ENCODE measurements at places on chromosomes 11 and 22.
A peak's percentile ranks its signal among the peaks of the same experiment; 100 is the strongest.

GRCh38 chr22:41324821-41325528, 23.6 kb downstream of the ZC3H7B start:
- no peak overlapping the region for H3K27ac ChIP-seq
- DNase-seq: no peak
- H3K4me1 ChIP-seq: no peaks in the 10 kb centered on the region
- H3K36me3 ChIP-seq: peaks cover 28% of the 10 kb centered on the region

GRCh38 chr11:34135439-34135838, 30.0 kb downstream of the NAT10 start:
- peaks cover 93% of the 10 kb centered on the region for H3K36me3 ChIP-seq
- no peak overlapping the region for H3K27ac ChIP-seq
- no peaks in the 10 kb centered on the region for H3K4me1 ChIP-seq
- H3K4me3 ChIP-seq: no peak overlapping the region
- no peaks in the 10 kb centered on the region for H3K27me3 ChIP-seq
- DNase-seq: no peak

GRCh38 chr11:132054822-132055221, 684.4 kb downstream of the NTM start:
- no peak overlapping the region for H3K27ac ChIP-seq
- H3K27me3 ChIP-seq: no peaks in the 10 kb centered on the region
- DNase-seq: no peak
- H3K4me3 ChIP-seq: no peak overlapping the region
- H3K4me1 ChIP-seq: peaks cover 13% of the 10 kb centered on the region

GRCh38 chr11:44747316-44747715, 20.6 kb downstream of the TSPAN18 start:
- DNase-seq: peak; percentile 3
- no peak overlapping the region for H3K4me3 ChIP-seq
- H3K27ac ChIP-seq: no peak overlapping the region

GRCh38 chr11:11971906-11972547, 36.4 kb downstream of the DKK3 start:
- no peak overlapping the region for H3K4me3 ChIP-seq
- no peaks in the 10 kb centered on the region for H3K36me3 ChIP-seq
- no peaks in the 10 kb centered on the region for H3K4me1 ChIP-seq
- H3K27me3 ChIP-seq: no peaks in the 10 kb centered on the region

DNA sequence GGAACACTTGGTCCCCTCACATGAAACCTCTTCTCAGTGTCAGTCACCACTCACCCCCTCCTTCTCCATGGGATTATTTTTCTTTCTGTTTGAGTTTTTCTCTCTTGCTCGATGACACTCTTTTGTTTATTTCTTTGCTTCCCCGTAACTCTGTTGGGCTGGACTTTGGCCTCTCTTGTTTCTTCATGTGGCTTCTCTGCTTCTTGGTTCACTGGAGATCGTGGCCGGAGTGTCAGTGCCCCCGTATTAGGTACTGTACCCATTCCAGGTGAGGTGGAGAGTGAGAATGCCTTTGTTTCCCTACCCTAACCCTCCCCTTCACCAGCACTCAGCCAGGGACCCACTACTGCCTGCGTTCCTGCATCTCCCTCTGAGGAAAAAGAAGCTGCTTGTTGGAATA, 32.5 kb downstream of the CYB5R2 start:
- H3K4me1 ChIP-seq: no peaks in the 10 kb centered on the region
- H3K27ac ChIP-seq: no peak overlapping the region

DNA sequence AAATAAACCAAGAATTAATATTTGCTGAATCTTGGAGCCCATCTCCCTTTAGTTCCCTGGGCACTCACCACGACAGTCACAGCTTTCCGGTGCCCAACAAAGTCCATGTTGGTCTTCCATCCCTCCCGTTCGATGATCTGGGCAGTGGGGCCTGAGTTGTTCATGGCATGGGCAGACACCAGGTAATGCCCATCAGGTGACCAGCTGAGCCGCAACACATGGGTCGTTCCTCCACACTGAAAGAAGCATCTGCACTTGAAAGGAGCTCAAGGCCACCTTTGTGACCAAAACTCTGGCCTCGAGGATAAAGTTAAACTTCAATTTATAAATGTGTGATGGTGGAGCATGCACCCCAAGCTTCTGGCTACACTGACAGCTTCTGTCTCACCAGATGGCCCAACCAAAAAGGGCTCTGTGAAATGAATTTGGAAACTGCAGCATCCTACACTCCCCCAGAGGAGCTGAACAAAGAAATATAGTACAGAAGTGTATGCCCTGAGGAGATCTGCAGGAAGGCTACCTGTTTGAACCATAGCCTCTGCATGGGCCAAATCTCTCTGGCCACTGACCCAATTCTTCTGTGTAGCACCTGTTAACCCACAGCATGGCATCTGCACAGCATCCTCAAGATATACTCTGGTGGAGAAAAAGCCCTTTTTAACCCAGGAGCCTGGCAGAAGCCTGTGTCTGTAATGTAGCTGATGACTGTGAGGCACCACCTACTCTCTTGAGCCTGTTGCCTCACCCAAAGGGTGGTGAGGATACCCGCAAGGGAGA, 37.1 kb downstream of the HIRA start:
- peaks cover 63% of the 10 kb centered on the region for H3K36me3 ChIP-seq
- H3K27me3 ChIP-seq: no peaks in the 10 kb centered on the region
- no peak for DNase-seq
- H3K4me3 ChIP-seq: no peak overlapping the region
- no peak overlapping the region for H3K27ac ChIP-seq
- H3K4me1 ChIP-seq: no peaks in the 10 kb centered on the region

DNA sequence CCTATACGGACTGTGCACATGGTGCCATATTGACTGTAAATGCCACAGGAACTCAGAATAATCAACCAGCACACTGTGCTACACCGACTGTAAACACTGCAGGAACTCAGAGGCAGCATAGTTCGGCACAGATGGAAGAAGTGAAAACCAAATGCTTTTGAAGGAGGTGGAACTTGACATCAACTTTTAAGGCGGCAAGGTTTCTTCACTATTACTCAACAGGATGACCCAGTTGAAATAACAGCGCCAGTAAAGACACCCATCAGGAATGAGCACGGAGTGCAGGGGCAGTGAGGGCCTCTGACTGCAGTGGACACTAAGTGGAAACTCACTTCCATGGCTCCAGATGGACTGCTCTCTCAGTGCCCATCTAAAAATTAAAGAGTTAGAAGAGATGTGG, 15.7 kb downstream of the TESMIN start:
- H3K36me3 ChIP-seq: peaks cover 35% of the 10 kb centered on the region
- H3K27me3 ChIP-seq: no peaks in the 10 kb centered on the region
- H3K27ac ChIP-seq: no peak overlapping the region
- H3K4me1 ChIP-seq: no peaks in the 10 kb centered on the region
- DNase-seq: no peak

GRCh38 chr11:47377571-47378009, 757 bp downstream of the SPI1 start:
- DNase-seq: no peak
- no peaks in the 10 kb centered on the region for H3K4me1 ChIP-seq
- no peaks in the 10 kb centered on the region for H3K27me3 ChIP-seq
- no peak overlapping the region for H3K27ac ChIP-seq

GRCh38 chr11:66651016-66651415, 12.5 kb downstream of the RBM4 start:
- peaks cover 77% of the 10 kb centered on the region for H3K36me3 ChIP-seq
- no peaks in the 10 kb centered on the region for H3K4me1 ChIP-seq
- DNase-seq: no peak
- no peak overlapping the region for H3K4me3 ChIP-seq
- no peak overlapping the region for H3K27ac ChIP-seq

- H3K27me3 ChIP-seq: no peaks in the 10 kb centered on the region
- H3K4me3 ChIP-seq: no peak overlapping the region
- H3K36me3 ChIP-seq: no peaks in the 10 kb centered on the region
- no peak for DNase-seq
Measured at GRCh38 chr11:110492321-110492685, 62.6 kb downstream of the FDX1 start.

- H3K4me1 ChIP-seq: no peaks in the 10 kb centered on the region
- H3K27ac ChIP-seq: no peak overlapping the region
- H3K27me3 ChIP-seq: no peaks in the 10 kb centered on the region
Measured at GRCh38 chr11:45921561-45922424, 663 bp upstream of the LARGE2 start.

GRCh38 chr22:37431801-37432707, 4.8 kb upstream of the ELFN2 start:
- H3K4me3 ChIP-seq: 0 out of 3 replicates have a peak overlapping the region, but pooled peaks have one; percentile 10
- no peak for DNase-seq
- H3K4me1 ChIP-seq: no peaks in the 10 kb centered on the region
- H3K27me3 ChIP-seq: peaks cover 11% of the 10 kb centered on the region
- H3K36me3 ChIP-seq: no peaks in the 10 kb centered on the region

- no peaks in the 10 kb centered on the region for H3K36me3 ChIP-seq
- H3K27ac ChIP-seq: peak overlapping the region; percentile 16
- DNase-seq: no peak
- H3K4me3 ChIP-seq: no peak overlapping the region
Measured at GRCh38 chr11:108853864-108854263, 189.0 kb downstream of the DDX10 start.

- H3K4me1 ChIP-seq: no peaks in the 10 kb centered on the region
- H3K4me3 ChIP-seq: peak overlapping the region; percentile 97
- no peak for DNase-seq
- H3K27ac ChIP-seq: peak overlapping the region; percentile 79
- H3K36me3 ChIP-seq: peaks cover 56% of the 10 kb centered on the region
Measured at GRCh38 chr11:10807493-10808234, 1.1 kb downstream of the EIF4G2 start.

- H3K36me3 ChIP-seq: no peaks in the 10 kb centered on the region
- DNase-seq: no peak
Measured at GRCh38 chr22:50071432-50072166, 13.5 kb upstream of the TTLL8 start.

- no peaks in the 10 kb centered on the region for H3K27me3 ChIP-seq
- H3K4me3 ChIP-seq: no peak overlapping the region
- H3K4me1 ChIP-seq: no peaks in the 10 kb centered on the region
Measured at GRCh38 chr11:83493917-83494316, 207.8 kb upstream of the CCDC90B start.

GRCh38 chr11:68806931-68807844, 34.5 kb downstream of the CPT1A start:
- no peak overlapping the region for H3K4me3 ChIP-seq
- H3K27me3 ChIP-seq: no peaks in the 10 kb centered on the region
- no peaks in the 10 kb centered on the region for H3K4me1 ChIP-seq
- no peaks in the 10 kb centered on the region for H3K36me3 ChIP-seq

GRCh38 chr22:38614332-38615063, 41.7 kb downstream of the FAM227A start:
- H3K4me3 ChIP-seq: no peak overlapping the region
- no peak for DNase-seq
- H3K27me3 ChIP-seq: no peaks in the 10 kb centered on the region
- no peak overlapping the region for H3K27ac ChIP-seq
- 0 out of 2 replicates have a peak, but pooled peaks cover 2% of the 10 kb centered on the region for H3K4me1 ChIP-seq
- peaks cover 37% of the 10 kb centered on the region for H3K36me3 ChIP-seq

DNA sequence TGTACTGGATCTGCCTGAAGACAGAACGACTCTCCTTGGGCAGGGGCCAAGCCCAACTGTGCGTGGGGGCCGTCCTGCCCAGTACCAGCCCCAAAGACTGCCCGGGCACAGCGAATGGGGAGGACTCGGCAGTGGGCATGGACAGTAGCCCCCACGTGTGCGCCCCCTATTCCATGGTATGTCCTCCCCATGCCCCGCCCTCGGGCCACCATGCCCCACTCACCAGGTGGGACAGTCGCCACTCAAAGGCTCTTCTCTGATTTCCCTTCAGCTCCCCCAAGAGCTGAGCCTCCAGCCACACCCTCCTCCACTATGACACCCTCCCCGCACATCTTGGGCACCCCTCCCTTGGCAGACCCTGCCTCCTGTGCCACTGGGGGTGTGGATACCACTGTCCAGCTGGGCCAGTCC, 43.5 kb downstream of the GNB1L start:
- H3K27me3 ChIP-seq: no peaks in the 10 kb centered on the region
- no peaks in the 10 kb centered on the region for H3K36me3 ChIP-seq
- no peaks in the 10 kb centered on the region for H3K4me1 ChIP-seq
- no peak overlapping the region for H3K4me3 ChIP-seq
- no peak overlapping the region for H3K27ac ChIP-seq
- no peak for DNase-seq

DNA sequence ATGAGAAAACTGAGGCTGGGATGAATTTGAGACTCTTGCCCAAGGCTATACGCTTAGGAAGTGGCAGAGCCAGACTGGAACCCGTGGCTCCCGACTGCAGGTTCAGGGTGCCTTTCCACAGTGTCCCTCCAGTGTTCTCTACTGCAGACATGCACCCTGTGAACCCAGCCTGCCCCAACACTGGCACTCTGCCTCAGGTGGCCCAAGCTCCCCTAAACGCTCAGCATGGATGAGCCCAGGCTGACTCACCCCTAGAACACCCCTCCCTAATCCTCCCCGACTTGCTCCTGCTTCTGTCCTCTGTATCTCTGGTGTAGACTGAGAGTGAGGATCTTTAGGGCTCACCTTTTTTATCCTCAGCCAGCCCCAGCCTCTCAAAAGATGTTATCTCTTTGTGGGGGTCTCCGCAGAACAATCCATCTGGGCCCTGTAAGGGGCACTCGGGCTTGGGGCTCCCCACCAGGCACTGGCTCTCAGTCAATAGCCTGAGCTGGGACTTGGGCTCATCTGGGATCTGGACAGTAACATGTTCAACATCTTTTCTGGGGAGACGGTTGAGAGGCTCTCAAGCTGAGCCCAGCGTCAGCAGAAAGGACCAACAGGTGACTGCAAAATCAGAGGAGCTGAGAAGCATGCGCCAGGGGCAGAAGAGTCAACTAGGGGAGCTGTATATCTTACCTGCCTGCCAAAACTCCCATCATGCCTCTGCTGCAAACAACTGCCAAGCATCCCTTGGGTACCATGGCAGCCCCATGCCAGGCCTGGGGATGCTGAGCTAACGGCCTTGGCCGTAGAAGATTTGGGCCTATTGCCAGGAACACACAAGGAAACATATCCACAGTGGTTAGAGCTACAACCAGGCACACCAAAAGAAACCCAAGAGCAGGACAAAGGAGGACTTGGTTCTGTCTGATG, 176.2 kb downstream of the BUD13 start:
- no peak overlapping the region for H3K27ac ChIP-seq
- no peak overlapping the region for H3K4me3 ChIP-seq
- no peaks in the 10 kb centered on the region for H3K27me3 ChIP-seq
- H3K36me3 ChIP-seq: no peaks in the 10 kb centered on the region

DNA sequence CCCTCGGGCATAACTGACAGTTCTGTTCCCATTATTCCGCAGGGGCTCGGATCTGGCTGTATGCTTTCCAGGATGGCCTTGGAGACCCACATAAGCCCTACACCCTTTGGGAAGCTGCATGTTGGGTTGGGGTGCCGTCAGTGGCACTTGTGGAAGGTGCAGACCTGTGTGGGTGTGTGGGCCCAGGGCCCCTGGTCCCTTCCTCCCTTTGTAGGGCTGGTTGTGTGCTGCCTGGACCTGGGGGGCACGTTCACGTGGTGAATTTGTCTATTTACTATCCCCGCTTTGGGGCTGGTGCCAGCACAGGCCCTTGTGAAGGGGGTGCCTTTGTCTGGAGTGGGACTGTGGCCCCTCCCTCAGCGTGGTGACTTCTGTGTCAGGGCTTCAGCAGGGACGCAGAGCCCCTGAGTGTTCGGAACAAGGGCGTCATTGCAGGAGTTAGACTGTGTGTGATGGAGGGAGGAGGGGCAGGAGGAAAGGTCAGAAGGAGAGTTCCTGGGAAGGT, 15.0 kb upstream of the PPP6R3 start:
- H3K4me3 ChIP-seq: no peak overlapping the region
- H3K27me3 ChIP-seq: no peaks in the 10 kb centered on the region
- H3K4me1 ChIP-seq: no peaks in the 10 kb centered on the region
- no peak overlapping the region for H3K27ac ChIP-seq
